SK-MEL-5 (cell line): ENCODE measurements at places on chromosomes 12 and 14. TPM values are rescaled to one million over a fixed set of nuclear protein-coding genes. Genes with fewer than 3 reads are reported as not detected.

- no peak for DNase-seq
Observed at GRCh38 chr12:99057670-99058069, 412.6 kb downstream of the APAF1 start.

DNA sequence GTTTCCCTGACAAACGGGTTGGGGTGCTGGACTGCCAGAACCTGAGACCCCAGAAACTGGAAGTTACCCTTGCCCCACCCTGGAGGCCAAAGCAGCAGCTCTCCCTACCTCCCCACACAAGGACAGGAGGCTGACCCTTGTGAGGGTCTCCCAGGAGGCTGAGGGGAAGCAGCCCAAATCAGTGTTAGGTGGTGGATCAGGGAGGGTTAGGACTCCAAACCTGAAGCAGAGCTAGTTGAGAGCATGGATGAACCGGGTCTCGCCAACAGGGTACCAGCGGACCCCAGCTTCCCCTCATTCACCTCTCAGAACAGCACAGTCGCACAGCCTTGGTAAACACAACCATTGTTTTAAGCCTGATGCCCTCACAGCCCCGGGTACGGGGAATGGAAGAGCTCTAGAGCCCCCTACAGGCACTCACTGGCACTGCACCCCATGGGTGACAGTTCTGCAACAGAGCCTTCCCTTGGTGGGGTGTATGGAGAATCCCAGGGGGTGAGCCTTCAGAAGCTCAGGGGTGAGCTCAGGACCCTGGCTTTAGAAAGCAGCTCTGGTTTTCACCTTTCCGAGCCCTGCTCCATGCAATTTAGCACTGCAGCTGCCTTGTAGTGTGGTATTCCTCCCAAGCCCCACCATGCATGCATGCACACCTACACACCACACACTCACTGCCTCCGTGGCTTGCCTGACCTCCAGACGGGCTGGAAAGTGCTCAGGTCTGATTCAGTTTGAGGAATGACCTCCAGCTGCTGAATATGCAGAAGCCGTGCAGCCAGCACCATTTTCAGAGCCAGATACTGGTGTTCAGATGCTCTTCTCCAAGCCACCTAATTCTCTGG, 11.2 kb downstream of the ESRRB start:
- DNase-seq = peak; percentile 74

DNA sequence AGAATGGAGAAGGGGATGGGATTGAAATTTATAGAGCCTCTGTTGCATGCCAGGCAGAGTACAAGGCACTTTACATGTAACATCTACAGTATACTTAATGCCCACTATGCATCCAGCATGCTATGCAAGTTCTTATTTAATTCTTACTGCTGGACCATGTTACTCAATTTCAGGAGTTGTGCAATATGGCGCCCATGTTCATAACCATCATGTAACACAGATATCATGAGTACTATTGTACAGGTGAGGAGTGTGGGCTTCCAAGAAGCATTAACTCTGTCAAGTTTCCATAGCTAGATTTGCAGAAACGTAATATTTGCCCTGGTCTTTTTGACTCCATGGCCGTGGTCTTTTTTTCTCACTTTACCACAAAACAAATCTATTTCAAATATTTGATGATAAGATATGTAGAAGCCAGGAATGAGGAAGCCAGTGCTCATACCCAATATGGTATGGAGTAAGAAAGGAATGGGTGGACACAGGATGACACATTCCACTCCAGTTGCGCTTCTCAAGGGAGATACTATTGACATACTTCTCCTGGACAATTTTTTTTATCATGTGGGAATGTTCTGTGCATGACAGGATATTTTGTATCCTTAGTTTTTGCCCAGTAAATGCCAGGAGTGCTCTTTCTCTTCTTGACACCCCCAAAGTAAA, 191.8 kb downstream of the C12orf75 start:
- DNase-seq = no peak

DNA sequence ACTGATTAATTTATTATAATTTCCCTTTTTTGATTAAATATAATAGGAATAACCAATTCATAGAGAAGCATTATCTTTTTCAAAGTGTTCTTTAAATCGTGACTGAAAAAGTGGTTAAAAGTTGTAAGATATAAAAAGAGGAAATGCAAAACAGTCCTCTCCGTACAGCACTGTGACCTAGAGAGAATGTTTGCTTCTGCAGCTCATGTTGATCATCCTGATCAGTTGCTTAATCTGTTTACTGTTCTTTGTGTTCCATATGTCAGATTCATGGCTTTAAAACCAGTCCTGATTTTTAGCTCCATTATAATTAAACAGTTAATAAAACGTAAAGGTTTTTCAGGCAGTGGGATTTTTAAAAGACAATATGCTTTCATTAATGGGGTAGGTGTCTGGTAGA, 4.7 kb downstream of the TTC8 start:
- DNase-seq = no peak

DNA sequence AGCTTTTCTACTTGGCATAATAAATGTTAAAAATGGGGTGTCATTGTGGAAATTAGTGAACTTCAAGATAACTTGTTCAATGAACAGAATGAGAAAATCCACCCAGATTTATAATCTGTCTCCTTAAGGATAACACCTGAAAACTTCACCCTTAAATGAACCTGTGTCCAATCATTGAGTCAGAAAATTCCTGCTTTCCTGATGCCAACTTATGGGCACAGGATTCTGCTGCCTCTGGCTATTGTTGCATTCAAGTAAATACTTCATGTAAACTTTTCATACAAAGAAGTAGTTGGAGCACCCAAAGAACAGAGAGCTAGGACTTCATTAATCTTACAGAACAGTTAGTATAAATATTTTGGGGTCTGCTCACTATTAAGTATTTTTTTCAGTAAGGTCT, 98.9 kb upstream of the PLEKHA5 start:
- DNase-seq = no peak

DNA sequence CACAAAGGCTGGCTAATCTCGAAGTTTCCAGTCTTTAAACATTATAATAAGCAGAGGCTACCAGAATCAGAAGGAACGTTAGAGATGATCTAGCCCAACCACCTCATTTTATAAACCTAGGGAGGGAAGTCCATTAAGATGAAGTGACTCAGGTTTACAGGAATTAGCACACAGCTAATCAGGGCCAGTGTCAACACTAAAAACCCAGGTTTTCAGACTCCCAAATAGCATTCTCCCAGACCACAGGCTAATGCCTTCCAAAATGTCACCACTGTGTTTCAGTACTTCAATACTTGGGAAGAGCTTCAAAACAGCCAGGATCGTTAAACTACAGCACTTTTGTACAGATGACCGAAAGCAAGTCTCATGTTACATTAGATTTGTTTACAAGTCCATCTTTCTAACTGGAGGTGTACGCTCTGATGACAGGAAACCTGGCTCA, 89.2 kb downstream of the FOXN3 start:
- DNase-seq = no peak

GRCh38 chr12:40376533-40377267, 151.9 kb downstream of the LRRK2 start:
- DNase-seq = no peak

ANKS1B gene
- total RNA-seq = 15.1 TPM in 2 replicates
